H4 (cell line): ENCODE measurements at places on chromosomes 4 and X. TPM values are rescaled to one million over a fixed set of nuclear protein-coding genes. Genes with fewer than 3 reads are reported as not detected.

USP17L28 gene
- total RNA-seq, result not detected in 2 replicates

TCP11X2 gene
- 1.3 TPM in 1 of 2 replicates, not detected in the other for total RNA-seq

SYTL4 gene
- 2.0 and 4.6 TPM in 2 replicates for total RNA-seq

NAT8L gene
- total RNA-seq, result 0.45 and 0.58 TPM in 2 replicates

TKTL2 gene
- not detected in 2 replicates for total RNA-seq

GNL3L gene
- total RNA-seq, result 41.2 and 42.2 TPM in 2 replicates

CXCL8 gene
- total RNA-seq, result 26.7 and 45.3 TPM in 2 replicates

BCAP31 gene
- total RNA-seq, result 233 and 264 TPM in 2 replicates

CHST7 gene
- total RNA-seq, result 0.80 and 2.2 TPM in 2 replicates

HSFX1 gene
- not detected in 2 replicates for total RNA-seq

BDH2 gene
- total RNA-seq, result 42.0 and 49.3 TPM in 2 replicates

TIMP1 gene
- 281 and 386 TPM in 2 replicates for total RNA-seq

GRCh38 chrX:128927363-128927762 is 595.9 kb downstream of the SMARCA1 start:
- DNase-seq, result no peak

GRCh38 chrX:13440176-13440575 is 120.3 kb upstream of the ATXN3L start:
- DNase-seq, result no peak

- no peak for DNase-seq
Observed at GRCh38 chrX:18065956-18066355, 154.7 kb downstream of the BEND2 start.

- DNase-seq, result peak; percentile 39
Observed at GRCh38 chr4:95549246-95550114, 707 bp upstream of the UNC5C start.

GRCh38 chr4:15738877-15739276 is 36.0 kb downstream of the BST1 start:
- DNase-seq, result no peak

DNA sequence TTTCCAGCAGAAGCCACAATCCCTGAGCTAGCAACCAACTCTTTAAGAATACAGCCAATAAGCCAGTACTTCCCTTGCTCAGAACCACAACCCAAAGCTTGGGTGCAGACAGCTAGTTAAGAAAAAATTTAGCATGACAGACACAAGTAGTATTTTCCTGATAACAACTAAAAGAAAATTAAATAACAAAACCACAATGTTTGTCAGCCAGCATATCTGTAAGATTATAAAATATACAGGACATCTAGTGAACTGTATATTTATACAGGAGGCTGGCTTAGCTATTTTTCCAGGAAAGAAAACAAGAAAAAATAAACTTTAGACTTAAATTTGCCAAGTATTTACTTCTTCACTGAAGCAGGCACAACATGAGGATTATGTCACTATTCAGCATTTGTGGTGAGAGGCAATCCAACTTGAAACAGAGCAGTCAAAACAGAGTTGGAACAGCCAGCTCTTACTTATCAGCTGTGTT is 6.6 kb downstream of the PF4V1 start:
- DNase-seq, result peak; percentile 94

DNA sequence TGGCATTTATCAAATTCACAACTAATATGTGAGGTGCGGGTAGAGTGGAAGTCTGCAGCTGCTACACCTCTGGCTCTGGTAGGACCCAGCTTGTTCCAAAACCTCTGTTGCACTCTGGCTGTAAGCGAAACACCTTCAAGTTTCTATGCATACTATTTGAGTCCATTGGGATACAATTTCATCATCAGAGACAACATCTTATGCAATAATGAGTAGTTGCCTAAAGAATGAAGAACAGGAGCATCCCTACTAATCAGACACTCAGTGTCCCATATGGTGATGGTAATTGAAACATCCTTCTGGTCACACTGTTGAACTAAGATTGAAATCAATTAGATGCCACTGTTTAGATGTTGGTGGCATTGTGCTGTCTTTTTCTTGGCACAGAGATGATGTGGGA is 178.4 kb downstream of the MGST2 start:
- no peak for DNase-seq

DNA sequence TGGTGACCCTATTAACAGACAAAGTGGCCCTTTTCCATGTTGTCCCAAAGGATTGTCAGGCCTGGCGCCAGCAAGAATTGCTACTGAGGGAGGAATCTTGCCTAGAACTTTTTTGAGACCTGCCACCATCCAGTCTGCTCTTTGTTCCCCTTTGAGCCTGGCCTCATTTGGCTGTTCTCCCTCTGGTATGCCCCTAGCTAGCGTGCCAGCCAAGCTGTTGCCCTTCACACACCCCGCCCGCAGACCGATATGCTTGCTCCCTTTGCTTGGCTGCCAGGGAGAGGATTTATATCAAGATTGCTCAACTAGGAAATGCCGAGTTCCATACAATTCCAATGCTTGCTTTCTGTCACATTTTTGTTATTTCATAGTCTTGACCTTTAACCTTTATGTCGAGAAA is 24.4 kb downstream of the IGSF1 start:
- DNase-seq, result peak; percentile 35

- DNase-seq, result peak; percentile 89
Observed at GRCh38 chr4:5206016-5206790, 154.9 kb downstream of the STK32B start.

- no peak for DNase-seq
Observed at GRCh38 chr4:166996216-166996615, 238.1 kb downstream of the SPOCK3 start.

GRCh38 chr4:182600093-182600492 is 317.1 kb downstream of the DCTD start:
- DNase-seq, result no peak

DNA sequence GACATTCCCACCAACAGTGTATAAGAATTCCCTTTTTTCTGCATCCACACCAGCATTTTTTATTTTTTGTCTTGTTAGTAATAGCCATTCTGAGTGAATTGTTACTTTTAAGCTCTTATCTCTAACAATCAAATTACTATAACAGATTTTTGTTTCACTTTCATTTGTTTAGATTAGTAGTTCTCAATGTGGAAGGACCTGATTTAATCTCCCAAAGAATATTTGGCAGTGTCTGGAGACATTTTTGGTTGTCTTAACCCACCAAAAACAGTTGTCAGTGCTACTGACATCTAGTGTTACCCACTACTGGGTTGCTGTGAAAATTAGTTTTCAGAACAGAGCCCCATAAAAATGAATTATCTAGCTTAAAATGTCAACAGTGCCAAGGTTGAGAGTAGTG is 37.9 kb downstream of the RUFY3 start:
- DNase-seq, result no peak

- DNase-seq, result no peak
Observed at GRCh38 chr4:94536049-94536448, 84.3 kb downstream of the PDLIM5 start.

DNA sequence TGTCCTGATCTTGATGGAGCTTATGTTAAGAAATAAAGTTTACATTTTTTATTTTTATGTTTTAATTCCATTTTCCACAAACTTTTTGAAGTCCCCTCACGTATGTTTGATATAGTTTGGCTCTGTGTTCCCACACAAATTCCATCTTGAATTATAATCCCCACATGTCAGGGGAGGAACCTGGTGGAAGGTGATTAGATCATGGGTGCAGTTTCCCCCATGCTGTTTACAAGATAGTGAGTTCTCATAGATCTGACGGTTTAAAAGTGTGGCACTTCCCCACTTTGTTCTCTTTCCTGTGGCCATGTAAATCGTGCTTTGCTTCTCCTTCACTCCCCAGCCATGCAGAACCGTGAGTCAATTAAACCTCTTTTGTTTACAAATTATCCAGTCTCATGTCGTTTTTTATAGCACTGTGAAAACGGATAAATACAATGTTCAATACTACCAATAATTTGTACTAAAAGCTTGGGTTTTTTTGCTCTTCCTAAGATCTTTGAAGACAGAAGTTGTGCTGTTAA is 89.8 kb downstream of the PAPSS1 start:
- DNase-seq, result no peak

DNA sequence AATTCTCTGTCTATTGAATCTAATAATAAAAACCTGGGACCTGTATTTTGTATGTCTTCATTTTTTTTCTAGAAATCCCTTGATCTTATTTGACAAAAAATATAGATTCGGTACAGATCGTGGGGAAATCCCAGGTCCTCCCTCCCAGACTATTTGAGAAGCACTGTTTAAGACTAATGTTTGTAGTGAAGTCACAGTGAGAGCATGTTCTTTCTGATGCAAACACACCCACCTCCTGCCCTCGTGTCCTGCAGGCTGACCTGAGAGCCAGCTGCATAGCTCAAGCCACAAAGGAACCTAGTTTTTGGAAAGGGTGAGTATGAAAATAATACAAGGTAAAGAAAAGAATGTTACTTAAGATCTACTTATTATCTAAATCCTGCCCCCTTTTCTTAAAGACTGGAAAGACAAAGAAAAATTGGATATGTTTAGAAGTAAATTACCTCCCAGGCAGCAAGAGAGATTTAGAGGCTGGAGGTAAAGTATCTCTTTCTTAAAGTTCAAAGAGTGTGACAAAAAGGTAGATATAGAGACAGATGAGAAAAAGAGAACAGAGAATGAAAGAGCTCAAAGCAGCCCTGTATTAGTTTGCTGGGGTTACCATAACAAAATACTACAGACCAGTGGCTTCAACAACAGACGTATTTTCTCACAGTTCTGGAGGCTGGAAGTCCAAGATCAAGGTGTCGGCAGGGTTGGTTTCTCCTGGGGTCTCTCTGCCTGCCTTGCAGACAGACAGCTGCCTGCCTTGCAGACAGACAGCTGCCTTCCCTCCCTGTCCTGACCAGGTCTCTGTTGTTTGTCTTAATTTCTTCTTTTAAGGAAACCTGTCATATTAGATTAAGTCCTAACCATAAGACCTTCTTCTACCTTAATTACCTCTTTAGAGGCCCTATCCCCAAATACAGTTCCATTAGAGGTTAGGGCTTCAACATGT is 20.4 kb upstream of the DCTD start:
- DNase-seq, result no peak

DNA sequence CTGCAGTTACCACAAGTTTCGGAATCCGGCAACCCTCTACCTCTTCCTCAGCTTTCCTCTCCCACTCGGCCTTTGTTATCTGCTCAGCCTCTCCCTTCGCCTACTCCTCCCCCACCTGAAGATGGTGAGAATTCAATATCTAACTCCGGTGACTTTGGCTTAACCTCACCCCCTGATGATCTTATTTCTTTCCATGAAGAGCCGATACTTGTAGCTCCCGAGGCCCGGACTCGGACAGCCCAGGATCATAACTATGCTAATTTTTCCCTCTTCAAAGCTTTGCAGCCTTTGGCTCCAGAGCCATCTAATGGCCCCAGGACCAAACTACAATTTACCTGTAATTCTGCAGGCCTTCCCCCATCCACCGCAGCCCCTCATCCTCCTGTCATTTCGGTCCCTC is 32.0 kb upstream of the MGST2 start:
- no peak for DNase-seq

DNA sequence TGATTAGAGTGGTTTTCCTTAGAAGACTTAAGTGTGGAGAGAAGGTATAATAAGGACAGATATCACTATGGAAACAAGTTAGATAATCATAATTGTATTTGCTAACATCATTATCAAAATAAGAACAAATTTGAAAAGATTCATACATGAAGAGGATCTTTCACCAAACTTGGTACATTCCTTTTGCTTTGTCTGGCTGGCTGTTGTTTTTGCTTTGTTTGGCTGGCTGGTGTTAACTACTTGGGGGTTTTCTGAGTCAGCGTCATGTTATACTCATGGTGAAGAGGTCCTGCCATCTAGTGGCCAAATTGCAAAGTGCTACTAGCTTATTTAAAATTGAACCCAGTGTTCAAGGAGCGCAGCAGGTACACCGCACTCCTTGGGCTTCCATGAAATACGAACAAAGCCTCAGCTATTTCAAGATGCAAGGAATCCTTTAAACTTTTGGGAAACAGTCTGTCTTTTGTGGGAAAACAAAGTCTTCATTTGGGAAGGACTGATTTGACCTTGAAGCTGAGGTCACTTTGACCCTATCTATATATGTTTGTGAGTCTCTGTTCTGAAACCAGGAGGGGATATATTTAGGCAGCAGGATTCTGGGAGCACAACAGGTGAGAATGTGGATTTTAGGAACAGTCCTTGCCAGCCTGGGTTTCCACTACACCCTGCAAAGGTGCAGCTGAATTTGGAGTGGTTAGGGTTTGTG is 129.7 kb downstream of the PLS3 start:
- peak; percentile 74 for DNase-seq

GRCh38 chrX:17535229-17535628 is 160.2 kb downstream of the NHS start:
- no peak for DNase-seq

- peak; percentile 47 for DNase-seq
Observed at GRCh38 chr4:105092356-105092755, 54.3 kb upstream of the TET2 start.

- DNase-seq, result no peak
Observed at GRCh38 chrX:6667048-6667768, 132.3 kb upstream of the VCX3A start.

DNA sequence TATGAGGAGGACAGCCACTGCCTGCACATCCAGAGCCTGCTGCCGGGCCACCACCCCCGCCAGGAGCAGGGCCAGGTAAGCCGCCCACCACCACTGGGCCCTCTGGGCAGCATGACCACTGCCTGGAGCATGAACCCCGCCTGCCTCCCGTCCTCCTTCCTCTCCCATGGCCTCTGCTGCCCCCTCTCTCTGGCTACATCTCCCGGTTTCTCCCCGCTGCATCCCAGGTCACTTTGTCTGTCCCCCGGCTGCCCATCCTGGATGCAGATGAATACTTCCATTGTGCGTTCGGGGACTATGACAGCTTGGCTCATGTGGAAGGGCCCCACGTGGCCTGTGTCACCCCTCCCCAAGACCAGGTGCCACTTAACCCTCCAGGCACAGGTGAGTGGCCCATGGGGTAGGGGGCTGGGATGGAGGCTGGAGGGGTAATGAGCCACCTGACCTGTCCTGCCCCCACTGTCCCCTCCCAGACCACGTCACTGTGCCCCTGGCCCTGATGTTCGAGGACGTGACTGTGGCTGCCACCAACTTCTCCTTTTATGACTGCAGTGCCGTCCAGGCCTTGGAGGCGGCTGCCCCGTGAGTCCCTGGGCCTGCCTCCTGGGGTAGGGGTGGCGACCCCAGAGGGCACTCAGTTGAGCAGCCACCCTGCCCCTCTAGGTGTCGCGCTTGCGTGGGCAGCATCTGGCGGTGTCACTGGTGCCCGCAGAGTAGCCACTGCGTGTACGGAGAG is 6.0 kb downstream of the PLXNB3 start:
- no peak for DNase-seq

- DNase-seq, result no peak
Observed at GRCh38 chr4:16641971-16642370, 256.5 kb downstream of the LDB2 start.

GRCh38 chr4:158302076-158302866 is 92.0 kb downstream of the TMEM144 start:
- no peak for DNase-seq

- no peak for DNase-seq
Observed at GRCh38 chrX:104108955-104109354, 3.4 kb upstream of the ZCCHC18 start.

GRCh38 chr4:38173935-38174518 is 213.8 kb downstream of the PTTG2 start:
- DNase-seq, result no peak

DNA sequence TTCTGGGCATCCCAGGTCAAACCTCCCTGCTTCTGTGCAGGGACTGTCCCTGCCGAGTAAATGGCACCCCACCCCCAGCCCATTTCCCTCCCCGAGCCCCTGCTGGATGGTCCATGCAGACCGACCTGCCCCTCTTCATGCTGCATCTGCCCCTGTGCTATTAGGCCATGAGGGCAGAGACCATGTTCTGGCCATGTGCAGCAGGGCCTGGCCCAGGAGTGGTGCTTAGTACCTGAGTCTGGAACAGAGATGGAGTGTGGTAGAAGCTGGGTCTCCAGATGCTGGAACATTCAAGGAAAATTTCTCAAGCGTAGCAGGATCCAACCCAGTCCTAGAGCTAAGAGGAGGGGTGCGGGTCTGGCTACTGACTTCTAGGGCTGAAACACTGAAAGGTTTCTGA is 15.3 kb upstream of the UBA1 start:
- DNase-seq, result no peak
